ENCODE measurements at places on chromosomes 4 and X.

DNA sequence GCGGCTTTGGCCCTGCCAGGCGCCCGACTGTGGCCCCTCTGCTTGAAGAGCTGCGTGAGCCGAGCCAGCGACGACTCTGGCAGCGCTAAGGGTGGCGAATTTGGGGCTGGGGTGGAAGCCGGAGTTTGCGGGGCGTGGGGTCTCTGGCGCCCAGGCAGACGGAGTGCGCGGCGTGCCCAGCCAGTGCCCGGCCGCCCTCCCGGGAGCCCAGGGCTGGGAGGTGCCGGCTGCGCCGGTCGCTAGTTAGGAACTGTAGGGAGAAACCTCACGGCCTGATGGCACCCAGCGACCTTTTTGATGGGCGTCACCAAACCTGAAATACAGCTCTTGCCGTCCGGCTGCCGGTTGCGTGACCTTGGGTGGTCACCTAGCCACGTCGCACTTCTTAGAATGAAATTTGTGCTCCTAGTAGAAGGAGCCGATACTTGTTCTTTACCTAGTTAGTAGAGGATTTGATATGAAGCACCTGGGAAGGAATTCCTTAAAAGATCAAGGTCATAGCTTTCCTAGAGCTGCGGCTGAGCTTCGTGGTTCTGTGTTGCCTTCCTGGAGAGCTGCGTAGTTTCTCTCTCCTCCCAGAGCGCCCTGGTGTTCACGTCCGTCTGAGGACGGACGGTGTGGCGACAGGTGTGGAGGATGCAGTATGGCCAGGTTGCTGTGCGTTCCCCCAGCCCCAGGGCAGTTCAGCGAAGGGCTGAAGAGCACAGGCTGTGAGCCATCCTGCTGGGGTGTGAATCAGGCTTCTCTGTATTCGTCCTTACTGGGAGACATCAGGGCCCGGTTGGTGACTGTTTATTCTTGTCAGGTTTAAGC lies 680 bp downstream of the MAEA start:
- no peak for DNase-seq

GRCh38 chrX:42678133-42678532 lies 99.8 kb downstream of the PPP1R2C start:
- DNase-seq: no peak

DNA sequence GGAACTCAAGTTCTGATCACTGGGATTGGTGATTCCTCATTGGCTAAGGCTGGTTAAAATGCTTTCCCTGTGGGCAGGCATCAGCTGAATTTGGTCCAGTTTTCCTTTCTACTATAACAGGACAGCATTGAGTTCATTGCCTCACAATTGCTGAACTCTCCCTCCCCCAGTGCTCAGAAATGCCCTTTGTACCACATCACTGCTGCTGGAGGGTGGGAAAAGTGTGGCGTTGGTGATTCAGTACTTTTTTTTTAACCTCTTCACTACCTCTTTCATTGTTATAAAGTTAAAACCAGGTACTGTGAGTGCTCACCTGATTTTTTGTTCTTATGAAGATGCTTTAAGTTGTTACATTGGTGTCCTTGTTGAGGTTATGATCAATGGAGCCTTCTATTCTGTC lies 69.3 kb upstream of the IL2 start:
- DNase-seq: no peak

- DNase-seq: no peak
Measured at GRCh38 chr4:90124276-90124675, 2.9 kb upstream of the CCSER1 start.

DNA sequence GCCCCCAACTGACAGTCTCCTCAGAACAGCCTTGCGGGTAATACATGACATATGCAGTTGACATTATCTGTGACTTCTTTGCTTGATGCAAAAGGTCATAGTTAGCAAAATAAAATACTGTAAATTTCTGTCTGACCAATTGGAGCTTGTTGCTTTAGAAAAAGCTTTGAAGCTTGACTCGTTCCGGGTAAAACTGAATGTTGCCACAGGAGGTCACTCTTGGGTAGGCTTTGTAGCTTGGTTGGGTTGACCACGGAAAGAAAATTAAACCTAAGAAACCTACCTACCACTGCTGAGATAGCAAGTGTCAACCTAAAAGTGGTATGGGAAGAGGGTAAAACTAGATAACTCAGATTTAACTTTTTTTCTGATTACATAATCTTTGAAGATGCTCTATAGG lies 23.2 kb downstream of the PRPS2 start:
- no peak for DNase-seq

DNA sequence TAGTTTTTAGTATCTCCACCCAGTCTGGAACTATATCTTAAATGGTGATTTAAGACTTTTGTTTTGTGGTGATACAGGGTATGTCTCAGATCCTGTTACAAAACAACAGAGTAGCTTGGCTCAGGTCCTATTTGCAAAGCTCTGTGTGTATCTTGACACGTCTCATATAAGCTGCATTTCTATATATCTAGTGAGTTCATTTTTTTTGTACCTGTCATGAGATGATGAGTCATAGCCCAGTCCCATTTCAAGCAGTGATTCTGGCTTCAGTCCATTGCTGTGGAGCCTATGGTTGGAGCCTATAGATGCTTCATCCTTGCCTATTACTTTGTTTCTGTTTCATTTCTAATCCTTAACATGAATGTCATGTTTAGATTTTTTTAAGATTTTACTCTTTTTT lies 23.0 kb downstream of the GRXCR1 start:
- DNase-seq: no peak

- DNase-seq: no peak
Measured at GRCh38 chrX:39560271-39560670, 537.5 kb downstream of the BCOR start.

- DNase-seq: no peak
Measured at GRCh38 chr4:54842226-54842625, 184.5 kb downstream of the KIT start.

GRCh38 chr4:3613967-3614730 lies 81.9 kb upstream of the LRPAP1 start:
- DNase-seq: no peak

DNA sequence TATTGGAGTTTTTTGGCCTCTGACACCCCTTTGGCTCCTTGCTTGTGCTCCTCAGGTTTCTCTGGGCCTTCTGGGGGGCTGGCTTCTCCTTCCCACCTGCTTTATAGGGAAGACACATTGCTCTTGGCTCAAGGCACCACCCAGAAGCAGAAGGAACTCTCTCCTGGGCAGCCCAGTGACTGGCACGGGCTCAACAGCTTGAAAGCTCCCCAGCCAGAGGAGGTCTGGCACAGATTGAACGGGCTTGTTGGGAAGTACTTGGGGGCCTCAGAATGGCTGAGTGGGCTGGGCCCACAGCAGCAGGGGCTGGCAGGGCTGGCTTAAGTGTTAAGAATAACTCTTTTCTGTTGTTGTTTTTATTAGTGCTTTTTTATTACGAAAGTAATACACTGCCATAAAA lies 11.2 kb upstream of the ZNF185 start:
- DNase-seq: no peak

DNA sequence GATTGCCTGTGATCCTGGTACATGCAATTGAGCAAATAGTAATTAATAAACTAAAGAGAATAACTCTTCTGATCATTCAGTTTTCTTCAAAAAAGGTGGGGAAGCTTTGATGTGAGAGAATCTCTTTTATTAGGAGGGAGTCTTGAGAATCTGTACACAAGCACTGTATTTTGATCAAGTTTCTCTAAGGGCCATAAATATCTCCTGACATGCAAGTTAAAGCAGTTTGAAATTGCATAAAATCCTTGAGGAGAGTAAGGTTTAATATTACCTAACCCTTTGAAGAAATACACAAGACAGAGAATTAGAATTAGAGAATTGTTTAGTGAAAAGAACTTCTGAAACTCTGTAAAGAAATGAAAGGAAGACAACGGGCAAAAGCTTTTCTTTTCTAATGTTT lies 326.9 kb downstream of the FAT4 start:
- no peak for DNase-seq

DNA sequence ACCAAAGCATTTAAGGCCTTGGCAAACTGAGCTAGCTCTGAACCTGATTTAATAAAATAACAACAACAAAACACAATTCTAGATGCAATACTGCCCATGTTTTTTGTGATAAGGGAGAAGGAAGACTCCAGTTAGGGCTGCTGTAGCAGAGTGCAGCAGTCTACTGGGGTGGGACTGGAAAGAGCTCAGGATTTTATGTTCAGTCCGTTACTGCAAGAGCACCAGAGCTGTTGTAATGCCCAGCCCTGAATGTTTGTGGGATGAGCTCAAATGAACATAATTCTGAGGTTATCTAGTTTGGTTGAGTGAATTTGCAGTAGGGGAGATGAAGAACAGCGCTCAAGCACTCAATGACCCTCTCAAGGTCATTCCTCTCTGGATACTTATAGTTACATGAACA lies 743.8 kb downstream of the FAT4 start:
- DNase-seq: no peak

DNA sequence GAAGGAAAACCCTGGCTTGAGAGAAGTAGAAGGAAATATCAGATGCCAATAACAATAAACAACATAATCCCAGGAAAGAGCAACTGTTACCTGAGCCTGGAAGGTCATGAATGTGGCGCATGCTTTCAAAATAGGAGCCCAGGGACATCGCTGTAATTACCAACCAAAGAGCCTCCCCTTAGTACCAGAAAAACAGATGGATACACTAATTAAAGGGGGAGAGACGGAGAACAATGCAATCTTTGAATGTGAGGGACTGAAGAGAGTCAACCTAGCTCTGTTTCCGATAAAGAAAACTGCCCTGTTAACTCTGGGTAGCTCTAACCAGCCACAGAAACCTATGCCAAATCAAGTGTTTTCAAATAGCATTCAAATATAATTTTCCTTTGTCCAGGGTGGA lies 161.4 kb downstream of the ENOX2 start:
- DNase-seq: no peak

DNA sequence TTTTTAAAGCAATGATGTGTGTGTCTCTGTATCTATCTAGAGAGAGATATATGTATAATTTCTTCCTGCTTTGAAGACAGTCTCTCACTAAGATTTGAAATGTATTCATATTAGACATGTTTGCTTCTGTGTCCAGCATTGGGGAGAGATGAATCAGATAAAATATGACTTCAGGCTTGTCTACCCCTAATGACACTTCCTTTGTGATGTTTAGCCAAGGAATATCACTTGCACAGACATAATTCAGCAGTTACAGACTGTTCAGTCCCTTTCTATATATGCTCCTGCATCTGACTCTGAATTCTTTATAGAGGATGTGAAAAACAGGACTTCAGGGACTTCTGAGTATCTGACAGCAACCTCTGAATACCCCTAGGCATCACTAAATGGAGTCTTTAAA lies 158.4 kb downstream of the DCLK2 start:
- DNase-seq: no peak

DNA sequence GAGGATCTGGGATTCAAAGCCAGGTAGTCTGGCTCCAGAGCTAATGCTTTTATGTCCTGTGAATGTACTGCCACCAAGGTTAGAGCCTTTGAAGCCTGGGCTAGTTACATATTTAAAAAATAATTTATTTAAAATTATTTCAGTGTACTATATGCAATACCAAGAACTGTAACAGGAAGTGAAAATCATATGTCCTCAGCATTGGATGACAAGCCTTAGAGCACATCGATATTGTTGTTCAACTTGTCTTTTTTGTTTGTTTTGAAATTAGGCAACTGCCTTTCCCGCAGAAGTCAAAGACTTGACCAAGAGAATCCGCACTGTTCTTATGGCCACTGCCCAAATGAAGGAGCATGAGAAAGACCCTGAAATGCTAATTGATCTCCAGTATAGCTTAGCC lies 73.1 kb upstream of the IL13RA1 start:
- DNase-seq: no peak

DNA sequence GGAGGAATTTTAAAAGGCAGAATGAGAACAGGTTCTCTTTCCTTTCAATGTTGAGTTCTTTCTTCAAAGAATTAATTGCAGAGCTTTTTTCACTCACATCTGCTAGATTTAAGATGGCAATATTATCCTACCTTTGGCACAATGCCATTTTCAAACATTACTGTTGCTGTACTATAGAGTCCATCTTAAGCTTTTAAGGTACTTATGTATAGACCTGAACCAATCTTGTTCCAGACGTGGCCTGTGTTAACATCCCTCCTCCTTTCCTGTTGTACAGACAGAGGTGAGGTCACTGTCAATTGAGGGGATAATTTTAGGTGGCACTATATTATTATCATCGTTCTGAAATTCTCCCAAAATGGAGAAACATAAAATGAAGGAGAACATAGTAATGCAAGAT lies 53.0 kb upstream of the MYOZ2 start:
- DNase-seq: no peak

GRCh38 chr4:150337734-150338133 lies 244.2 kb upstream of the MAB21L2 start:
- no peak for DNase-seq

DNA sequence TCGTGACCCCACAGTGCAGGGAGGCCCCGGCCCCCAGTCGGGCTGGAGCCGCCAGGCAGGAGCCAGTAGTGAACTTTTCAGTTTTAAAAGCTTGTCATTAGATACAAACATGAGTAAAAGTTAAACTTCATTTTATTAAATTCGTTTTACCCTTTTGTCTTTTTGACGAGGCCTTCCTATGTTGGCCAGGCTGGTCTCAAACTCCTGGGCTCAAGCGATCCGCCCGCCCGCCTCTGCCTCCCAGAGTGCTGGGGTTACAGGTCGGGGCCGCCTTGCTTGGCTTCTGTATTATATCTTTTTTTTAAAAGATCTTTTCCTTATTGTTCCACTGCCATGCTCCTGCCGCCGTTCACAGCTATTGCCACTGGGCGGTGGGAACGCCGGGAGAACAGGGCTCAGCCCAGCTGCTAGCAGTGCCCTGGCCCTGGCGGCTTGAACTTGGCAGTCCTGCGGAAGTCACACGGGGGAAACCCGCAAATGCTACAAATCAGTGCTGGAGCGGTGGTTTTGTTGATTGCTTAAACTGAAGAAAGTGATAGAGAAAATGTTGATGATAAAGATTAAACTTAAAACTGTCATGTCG lies 968 bp upstream of the NELFA start:
- peak; percentile 35 for DNase-seq

DNA sequence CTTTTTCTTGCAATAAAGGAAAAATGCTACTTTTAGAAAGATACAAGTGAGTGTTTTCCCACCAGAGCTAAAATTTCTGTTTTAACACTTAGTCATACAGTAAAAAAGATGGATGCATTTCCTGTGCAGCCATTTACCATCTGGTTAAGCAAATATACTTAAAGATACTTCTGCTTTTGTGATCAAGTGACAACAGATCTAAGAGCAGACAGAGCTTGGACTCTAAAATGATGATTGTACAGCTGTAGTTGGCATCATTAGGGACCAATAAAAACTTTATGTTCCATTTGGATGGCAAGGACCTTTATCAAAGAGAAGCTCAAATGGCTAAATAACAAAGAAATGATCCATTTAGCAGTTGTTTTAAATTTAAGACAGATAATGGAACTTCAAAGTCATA lies 270.8 kb downstream of the FSTL5 start:
- no peak for DNase-seq

- DNase-seq: no peak
Measured at GRCh38 chr4:154467886-154468285, 23.7 kb downstream of the DCHS2 start.

- no peak for DNase-seq
Measured at GRCh38 chrX:33285550-33285949, 74.2 kb upstream of the DMD start.

DNA sequence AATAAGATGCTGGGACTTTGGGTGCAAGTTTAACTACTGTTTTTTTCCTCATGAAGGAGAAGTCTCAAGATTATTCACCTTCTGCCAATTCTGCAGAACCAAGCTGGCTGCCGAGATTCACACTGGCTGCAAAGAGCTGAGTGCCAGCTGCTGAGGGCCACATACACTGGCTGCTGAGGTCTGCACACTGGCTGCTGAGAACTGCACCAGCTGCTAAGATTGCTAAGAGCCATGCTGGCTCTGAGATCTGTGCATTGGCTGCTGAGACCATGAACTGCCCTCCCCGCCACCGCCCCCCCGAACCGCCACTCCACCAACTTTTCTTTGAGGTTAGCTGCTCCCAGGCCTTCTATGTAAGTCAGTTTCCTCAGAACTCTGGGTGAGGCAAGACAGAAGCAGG lies 330.3 kb downstream of the CBLL2 start:
- DNase-seq: no peak

Data from stimulated activated CD4-positive, alpha-beta T cell treated with anti-CD3 and anti-CD28 coated beads, Interleukin-2, amount 100 ng/mL, for 48 hours (primary cell).